ENCODE measurements at places on chromosomes 6 and 20.

- DNase-seq: no peak
Observed at GRCh38 chr20:916125-916799, at the start of gene ANGPT4. Gene ANGPT4 (minus strand): TSS chr20:916334. CDS start chr20:916214, 120 bp downstream.

DNA sequence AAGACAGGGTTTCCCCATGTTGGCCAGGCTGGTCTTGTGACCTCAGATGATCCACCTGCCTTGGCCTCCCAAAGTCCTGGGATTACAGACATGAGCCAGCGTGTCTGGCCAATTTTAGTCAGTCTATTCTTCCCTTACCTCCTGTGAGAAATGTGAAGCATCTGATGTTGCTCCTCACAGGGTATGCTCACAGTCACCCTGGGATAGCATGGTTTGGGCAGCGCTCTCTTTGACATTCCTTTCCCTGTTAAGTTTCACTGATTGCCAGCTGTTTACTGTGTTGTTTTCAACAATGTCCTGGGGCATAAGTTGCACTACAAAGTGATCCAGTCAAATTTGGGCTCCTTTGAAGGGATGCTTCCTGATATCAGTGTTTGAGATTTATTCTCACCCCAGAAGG, 13.1 kb downstream of the CDC5L start:
- DNase-seq: no peak

DNA sequence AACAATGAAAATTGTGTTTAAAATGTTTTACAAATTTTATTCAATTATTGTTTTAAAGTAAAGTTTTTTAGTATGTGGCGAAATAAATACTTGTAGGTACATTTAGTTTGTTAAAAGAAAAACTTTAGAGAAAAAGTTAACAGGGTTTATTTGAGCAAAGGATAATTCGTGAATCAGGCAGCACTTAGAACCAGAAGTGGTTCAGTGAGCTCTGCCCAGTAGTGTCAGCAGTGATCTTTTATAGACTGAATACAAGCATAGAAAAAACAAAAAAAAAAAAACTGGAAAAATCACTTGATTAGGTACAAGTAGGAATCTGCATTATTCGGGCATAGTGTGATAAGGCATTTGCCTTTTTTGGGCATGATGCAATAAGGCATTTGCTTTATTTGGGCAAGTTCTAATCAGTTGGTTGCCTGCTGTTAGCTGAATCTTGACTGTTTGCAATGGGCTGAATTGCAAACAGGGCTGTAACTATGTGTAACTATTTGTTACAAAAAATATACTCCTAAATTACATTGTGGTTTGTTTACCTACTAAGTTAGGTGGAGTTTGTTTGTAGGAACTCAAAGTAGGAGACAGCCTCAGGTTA, 122.9 kb upstream of the MMS22L start:
- DNase-seq: no peak

DNA sequence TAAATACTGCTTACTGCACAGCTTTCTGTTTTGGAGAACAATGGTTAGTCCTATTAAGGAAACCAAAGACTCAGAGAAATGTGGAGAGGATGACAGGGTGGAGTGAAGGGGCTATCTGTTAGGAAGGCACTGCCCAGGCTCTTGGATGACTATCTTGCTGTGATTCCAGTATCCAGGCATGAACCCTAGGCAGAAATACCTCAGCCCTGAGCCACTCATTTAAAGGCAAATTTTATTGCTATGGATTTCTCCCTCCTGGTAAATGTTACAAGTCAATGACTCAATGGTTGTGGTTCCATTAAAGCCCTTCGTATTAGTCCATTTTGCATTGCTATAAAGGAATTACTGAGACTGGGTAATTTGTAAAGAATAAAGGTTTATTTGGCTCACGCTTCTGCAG, 25.9 kb downstream of the ADGRF4 start:
- no peak for DNase-seq

DNA sequence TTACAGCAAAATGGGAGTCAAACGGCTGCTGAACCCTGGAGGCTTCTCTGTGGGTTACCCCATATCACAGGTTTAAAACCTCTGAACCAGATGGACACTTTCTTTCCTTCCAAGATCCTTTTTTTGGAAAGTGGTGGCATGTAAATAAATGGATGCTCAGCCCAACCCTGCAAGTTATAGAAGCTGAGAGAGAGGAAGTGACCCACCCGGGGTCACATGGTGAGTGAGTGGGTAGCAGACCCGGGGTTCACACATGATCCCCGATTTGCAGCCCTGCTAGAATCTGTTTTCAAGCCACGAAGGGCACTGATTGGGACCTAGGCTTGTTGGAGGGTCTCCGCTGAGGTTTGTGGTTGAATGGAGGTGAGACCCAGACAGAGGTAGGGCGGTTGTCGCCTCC, 32.0 kb downstream of the SIRPA start:
- no peak for DNase-seq

DNA sequence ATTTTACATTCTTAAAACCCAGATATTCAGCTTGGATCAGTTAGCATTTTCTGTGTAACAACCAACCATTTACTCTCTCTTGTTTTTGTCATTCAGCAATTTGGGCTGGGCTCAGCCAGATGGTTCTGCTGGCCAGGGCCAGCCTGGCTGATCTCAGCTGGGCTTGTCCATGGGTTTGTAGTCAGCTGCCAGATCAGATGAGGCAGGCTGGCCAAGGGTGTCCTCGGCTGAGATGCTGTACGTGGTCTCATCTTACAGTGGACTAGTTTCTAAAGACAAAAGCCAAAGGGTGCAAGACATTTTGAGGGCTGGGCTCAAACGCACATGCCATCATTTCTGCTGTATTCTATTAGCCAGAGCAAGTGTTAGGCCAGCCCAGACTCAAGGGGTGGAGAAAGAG, 16.0 kb upstream of the FAM210B start:
- no peak for DNase-seq

DNA sequence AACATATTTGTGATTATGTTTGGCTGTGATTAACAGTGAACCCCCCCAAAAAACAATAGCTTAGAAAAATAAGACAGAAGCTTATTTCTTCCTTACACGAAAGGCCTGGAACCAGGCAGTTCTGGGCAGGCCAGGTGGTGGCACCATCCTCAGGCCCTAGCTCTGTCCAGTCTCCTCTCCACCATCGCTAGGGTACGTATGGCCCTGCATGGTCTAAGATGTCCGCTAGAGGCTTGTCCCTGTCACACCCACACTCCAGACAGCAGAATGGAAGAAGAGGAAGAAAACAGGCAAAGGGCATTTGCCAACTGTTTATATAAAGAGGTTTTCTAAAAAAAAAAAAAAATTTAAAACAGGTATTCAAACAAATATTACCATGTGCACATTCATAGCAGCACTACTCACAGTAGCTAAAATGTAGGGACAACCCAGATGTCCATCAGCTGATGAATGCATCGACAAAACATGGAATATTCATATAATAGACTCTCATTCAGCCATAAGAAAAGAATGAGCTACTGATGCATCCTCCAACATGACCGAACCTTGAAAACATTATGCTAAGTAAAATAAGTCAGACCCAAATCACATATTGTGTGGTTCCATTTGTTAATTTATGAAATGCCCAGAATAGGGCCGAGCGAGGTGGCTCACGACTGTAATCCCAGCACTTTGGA, 6.7 kb downstream of the TGM3 start:
- DNase-seq: no peak

GRCh38 chr6:42046464-42047212, 3.7 kb upstream of the TAF8 start:
- no peak for DNase-seq

GRCh38 chr6:373773-374724, 17.5 kb upstream of the IRF4 start:
- DNase-seq: no peak

DNA sequence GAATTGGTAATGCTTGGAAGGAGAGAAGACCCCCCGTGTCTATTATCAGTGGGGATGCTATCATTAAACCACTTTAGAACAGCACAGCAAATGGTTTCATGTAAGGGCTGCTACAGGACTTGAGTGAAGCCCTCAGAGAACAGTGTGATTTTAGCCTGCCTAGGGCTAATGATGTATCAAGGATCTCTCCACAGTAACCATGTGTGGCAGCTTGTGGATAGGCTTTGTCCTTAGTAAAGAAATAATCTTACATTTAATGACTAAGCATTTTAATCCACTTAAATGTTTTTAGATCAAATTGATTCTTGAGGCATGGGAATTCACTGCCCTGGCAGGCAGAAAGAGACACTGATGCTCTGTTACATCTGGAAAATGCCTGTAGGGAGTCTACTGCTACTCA, 495.1 kb downstream of the NKAIN2 start:
- DNase-seq: no peak

GRCh38 chr6:73460056-73460455, 1.5 kb upstream of the MTO1 start:
- no peak for DNase-seq

DNA sequence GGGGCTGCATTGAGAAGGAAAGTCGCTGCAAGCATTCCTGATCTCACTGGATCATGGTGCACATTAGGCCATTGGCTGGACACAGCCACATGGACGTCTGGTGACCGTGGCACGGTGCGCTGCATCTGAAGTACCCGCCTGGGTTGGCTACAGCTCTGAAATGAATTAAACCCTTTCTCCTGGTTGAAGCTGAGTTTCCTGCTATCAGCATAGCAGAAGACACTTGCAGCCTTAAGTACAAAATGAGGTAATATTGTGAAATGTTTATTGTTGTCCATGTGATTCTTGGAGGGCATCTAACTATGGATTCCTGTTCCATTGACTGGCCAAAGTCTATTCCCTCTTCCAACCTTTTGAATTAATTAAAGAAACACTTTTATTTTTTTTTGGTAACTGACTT, 89.8 kb upstream of the ADTRP start:
- DNase-seq: no peak

DNA sequence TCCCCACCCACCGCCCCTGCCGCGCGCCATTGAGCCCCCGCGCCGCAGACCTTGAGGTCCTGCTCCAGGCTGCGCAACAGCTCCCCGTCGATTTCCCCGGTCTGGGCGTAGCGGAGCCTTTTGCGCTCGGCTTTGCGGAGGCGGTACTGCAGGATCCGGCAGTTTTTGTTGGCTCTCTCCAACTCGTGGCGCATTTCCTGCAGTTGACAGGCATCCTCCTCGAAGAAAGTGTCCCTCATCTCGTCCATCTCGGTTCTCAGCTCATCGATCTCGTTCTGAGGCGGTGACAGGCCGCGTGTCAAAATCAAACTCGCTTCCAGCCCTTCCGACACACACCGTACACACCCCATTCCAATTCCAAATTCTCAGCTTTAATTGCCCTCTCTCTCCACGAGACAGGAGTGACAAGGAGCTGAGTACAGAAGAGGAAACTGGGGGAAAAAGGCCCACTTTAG, 4.3 kb downstream of the MTCL3 start:
- peak; percentile 41 for DNase-seq

- DNase-seq: peak; percentile 33
Observed at GRCh38 chr20:32580970-32581838, 3.9 kb downstream of the NOL4L start.

DNA sequence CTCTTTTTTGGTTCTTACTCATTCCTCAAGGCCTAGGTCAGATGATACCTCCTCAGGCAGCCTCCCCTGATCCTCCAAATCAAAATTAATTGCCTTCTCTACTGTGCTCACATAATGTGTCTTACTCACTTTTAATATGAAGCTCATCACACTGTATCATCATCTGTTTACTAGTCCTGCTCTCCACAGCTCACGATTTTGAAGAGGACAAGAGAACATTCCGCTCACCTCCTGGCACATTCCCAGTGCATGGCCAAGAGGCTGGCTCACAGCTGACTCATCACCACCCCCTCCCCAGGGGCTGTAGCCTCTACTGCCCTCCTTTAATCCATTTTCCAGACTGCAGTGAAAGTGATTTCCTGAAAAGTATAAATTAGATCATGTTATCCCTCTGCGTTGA, 133.1 kb downstream of the ALDH8A1 start:
- DNase-seq: no peak

- no peak for DNase-seq
Observed at GRCh38 chr6:151043944-151044343, 178.4 kb downstream of the MTHFD1L start.

DNA sequence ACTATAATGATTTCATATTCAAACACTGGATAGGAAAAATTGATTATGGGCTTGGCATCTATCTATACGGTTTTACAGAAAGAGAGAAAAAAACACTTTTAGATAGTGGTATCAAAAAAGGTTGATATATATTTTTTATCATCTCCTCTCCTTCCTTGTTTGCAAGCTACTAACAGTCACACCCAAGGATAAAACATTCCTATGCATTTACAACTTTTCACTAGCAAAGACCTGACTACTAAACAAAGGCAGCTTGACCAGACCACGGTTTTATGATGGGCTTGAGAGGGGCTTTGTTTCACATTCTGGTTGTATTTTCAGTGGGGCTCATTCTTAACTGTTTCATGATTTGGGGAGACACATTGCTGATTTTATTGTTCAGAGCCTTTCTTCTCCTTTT, 477.6 kb upstream of the CITED2 start:
- no peak for DNase-seq

GRCh38 chr6:116579143-116579542, 7.8 kb downstream of the RWDD1 start:
- DNase-seq: no peak

GRCh38 chr20:1964061-1964460, 29.8 kb downstream of the PDYN start:
- DNase-seq: no peak

GRCh38 chr6:14429396-14429795, 311.8 kb downstream of the CD83 start:
- DNase-seq: no peak

DNA sequence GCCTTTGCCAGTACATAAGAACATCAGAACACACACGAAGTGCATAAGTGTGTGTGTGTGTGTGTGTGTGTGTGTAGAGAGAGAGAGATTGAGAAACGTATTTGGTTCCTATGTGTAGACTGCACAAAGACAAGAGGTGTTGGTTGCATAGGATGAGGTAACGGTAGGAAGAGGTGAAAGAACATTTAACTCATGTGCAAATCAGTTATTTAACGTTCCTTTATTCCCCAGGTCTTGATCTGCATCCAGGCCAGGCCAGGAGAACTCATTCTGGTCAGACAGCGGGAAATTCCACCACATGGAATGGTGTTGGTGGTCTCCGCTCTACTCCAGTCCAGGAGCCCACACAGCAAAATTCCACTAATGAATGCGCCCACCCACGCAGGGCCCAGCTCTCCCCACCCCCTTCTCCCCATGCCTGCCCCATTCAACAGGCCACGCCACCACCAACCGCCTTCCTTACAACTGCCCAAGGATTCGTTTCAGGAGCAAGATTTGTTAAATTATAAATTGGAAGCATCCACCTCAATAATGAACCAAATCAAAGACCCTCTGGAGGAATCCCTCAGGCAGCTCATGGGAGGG, 86.8 kb downstream of the CLIC5 start:
- DNase-seq: no peak

- DNase-seq: no peak
Observed at GRCh38 chr6:43877463-43878126, 107.6 kb downstream of the VEGFA start.

GRCh38 chr20:19849341-19850197, 91.5 kb downstream of the RIN2 start:
- DNase-seq: no peak

DNA sequence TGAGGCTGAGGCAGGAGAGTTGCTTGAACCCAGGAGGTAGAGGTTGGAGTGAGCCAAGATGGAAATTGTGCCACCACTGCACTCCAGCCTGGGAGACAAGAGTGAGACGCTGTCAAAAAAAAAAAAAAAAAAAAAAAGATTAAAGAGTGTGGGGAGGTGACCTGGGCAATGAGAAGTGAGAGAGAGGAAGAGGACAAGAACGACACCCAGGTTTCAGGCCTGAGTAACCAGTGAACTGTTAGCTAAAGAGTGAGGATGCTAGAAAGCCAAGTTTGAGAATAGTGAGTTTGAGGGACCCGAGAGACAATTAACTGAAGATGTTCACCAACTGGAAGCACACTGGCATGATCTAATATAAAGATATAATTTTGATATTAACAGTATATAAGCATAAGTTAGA, 85.4 kb upstream of the TNFAIP3 start:
- no peak for DNase-seq
